ENCODE measurements at places on chromosomes 4 and X.

DNA sequence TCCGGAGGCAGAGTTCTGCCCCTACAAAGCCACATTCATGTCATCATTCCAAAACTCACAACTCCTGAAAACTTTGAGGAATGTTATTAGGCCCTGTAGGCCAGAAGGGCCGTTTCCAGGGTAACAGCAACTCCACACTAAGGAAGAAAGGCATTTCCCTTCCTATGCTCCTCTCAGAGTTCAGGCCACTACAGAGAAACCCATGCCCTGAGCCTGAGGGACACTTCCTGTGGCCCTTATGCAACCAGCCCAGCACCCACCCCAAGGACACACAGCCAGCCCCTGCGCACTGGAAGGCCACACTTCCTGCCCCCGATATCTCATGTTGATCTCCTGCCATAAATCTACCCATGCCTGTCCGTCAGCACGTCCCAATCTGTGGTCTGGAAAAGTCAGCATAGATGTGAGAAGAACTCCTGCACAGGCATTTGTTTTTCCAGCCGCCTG, 289.3 kb downstream of the BCOR start:
- no peak for DNase-seq

DNA sequence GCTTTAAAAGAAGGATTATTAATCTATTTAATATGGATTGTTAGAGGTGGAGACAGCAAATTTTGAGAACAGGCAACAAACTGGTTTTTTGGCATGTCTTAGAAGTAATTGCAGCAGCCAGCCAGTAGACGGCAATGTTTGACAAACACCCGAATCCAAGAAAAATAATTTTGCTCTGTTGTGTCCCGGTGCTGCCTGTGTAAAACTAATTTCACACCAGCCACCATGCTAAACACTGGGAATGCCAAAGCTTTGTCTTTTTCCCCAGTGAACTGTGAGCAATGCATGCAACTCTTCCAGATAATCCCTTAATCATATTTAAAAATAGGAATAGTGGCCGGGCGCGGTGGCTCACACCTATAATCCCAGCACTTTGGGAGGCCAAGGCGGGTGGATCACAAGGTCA, 25.9 kb downstream of the SMIM31 start:
- peak; percentile 11 for DNase-seq

DNA sequence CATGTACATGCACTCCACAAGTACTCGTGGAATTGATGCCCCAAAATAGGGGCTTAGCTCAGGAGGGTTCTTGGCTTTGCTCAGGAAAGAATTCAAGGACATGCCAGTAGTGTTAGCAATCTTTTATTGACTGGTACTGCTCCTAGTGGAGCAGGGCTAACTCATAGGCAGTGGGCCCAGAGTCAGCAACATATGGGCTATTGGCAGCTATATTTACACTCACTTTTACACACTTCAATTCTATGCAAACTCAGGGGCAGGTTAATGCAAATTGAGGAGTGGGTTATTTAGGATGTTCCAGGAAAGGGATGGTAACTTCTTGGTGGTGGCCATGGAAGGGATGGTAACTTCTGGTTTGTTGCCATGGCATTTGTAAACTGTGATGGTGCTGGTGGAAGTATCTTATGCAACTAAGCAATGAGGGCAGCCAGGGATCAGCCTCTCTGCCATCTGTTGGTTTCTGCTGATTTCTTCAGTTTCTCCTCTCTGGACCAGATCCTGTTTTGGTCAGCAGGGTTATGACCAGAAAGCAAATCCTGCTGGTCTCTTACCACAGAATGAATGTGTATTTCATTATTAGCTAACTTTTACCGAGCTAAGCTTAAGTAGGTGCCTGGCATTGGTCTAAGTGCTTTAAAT, 69.2 kb upstream of the FAT1 start:
- DNase-seq, result no peak

GRCh38 chrX:9955506-9955905, 11.7 kb upstream of the CLDN34 start:
- DNase-seq, result no peak
